ENCODE measurements at places on chromosomes 5 and 9.
A peak's percentile ranks its signal among the peaks of the same experiment; 100 is the strongest.

DNA sequence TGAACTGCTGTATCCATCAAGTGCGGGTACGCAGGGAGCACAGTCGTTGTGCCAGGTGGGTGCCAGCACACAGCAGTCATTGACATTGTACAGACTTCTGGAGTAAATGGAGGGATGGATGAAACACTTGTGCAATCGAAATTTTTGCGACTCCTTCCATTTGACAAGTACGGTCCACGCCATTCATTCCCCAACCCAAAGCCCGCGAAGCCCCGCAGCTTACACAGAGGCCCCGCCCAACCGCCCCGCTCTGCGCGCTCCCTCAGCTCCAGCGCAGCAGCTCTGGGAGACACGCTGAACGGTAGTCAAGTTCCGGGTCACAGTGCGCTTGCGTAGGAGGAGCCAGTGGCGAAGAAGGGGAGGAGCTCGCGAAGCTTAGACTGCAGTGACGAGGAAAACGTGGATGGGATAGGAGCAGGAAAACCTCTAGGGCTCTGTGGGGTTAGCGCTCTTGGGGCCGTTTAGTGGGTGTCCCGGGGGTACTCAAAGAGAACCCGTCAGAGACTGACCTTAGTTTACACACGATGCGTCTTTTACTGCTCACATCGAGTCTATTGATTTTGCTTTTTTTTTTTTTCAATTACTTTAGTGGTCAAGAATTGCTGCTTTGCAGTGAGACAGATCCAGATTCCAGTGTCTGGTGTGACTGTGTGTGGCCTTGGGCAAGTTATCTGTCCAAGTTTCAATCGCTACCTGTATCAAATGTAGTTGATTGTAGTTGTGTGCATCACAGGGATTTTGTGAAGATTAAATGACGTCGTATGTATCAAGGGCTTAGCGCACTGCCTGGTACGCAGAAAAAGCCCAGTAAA lies 15.3 kb upstream of the MSANTD3 start:
- peak; percentile 85 for DNase-seq

- no peak for DNase-seq
Measured at GRCh38 chr5:87319469-87319868, 51.8 kb downstream of the RASA1 start.

DNA sequence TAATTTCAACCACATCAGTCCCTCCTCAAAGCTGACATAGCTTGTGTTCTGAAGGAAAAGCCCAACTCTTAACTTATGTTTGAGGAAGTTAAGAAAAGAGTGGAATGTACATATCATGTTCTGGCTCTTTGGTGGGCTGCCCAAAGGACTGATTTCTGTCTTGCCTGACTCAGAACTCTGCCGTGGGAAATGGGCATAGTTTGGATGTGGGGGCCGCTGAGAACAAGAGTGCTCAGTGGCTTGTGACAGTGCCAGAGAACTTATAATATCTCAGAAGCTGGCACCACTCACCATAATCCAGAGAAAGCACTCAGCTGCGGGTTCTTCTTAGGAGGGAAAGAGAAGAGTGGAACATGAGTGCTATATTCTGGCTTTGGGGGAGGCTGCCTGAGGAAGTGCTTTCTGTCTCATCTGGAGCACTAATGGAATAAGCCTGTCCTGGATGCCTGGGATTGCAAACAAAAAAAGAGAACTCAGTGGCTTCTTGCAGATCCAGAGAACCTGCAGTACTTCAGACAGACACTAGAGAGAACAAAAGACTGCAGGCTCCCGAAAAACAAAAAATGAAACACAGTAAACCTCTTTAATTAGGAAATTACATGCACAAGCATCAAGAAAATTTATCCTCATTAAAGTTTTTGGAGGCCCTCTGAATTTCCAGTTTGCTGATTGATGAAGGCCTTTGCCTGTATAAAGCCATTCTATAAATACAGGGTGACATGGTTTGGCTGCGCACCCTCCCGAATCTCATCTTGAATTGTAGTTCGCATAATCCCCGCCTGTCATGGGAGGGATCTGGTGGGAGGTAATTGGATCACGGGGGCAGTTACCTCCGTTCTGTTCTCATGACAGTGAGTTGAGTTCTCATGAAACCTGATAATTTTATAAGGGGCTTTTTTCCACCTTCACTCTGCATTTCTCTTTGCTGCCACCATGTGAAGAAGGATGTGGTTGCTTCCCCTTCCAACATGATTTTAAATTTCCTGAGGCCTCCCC lies 207.0 kb downstream of the DMAC1 start:
- no peak for DNase-seq

DNA sequence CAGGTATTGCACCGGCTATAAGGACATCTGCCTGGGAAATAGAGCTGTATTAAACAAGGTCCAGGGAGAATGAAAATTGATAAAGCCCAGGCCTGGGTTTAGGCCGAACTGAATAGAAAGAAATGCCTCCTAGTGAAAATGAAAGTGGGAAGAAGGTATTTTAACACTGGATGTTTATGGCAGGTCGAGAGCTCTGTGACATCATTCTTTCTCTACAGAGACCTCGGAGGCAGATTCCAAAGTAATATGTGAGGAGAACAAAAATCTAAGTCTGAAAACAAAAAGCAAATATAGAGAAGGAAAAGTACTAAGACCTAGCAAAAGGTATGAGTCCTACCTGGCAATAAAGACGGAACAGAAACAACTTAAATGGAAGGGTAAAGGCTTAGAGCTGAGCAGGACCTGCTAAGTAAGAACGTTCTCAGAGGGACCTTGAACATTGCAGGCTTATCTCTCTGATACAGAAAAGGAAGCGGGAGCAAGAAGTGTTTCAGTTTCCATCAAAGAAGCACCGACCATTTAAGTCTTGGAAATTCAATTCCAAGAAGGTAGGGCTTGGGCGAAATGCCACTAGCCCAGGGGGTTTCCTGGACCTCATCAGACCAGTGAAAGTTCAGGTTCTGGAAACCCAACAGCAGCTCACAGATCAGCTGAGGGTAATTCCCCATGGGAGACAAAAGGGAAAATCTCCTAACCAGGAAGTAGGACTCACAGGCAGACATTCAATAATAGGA lies 80.0 kb downstream of the SUSD1 start:
- DNase-seq = no peak

GRCh38 chr9:31390403-31391025 lies 993.9 kb upstream of the ACO1 start:
- no peak for DNase-seq

DNA sequence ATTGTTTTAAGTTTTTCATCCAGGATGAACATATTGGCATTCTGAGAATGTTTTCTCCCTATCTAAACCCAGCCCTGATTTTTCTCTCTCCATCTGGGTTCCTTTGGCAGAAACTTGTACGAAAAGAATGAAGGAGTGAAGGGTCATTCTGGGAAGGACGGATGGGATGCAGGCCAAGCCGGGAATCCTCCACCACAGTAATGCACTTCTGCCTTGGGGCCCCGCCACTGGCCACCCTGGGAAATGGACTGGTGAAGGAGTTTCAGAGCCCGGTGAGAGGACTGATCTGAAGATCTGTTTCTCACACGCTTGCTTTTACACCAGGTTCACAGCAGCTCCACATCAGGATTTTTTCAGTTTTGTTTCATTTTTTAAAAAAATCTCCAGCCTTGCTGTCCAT lies 554.8 kb downstream of the BNC2 start:
- DNase-seq = no peak

DNA sequence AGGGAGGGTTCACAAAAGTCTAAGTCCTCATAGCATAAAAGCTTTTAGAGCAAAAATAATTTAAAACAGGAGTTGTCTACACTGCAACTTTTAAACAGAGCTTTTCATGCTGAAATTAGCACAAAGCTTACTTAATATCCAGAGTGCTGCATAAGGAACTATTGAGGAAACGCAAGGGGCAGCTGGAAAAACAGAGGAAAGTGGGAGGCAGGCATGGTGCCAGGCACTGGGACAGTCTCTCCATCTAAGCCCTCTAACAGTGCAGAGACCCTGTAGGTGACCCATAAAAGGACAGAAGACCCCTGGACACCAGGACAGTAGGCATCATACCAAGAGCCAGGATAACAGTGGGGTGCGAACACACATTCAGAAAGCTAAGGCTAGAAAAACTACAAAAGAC lies 49.3 kb downstream of the ADAMTS12 start:
- DNase-seq = no peak

- no peak for DNase-seq
Measured at GRCh38 chr9:19479874-19480273, 71.1 kb downstream of the ACER2 start.

DNA sequence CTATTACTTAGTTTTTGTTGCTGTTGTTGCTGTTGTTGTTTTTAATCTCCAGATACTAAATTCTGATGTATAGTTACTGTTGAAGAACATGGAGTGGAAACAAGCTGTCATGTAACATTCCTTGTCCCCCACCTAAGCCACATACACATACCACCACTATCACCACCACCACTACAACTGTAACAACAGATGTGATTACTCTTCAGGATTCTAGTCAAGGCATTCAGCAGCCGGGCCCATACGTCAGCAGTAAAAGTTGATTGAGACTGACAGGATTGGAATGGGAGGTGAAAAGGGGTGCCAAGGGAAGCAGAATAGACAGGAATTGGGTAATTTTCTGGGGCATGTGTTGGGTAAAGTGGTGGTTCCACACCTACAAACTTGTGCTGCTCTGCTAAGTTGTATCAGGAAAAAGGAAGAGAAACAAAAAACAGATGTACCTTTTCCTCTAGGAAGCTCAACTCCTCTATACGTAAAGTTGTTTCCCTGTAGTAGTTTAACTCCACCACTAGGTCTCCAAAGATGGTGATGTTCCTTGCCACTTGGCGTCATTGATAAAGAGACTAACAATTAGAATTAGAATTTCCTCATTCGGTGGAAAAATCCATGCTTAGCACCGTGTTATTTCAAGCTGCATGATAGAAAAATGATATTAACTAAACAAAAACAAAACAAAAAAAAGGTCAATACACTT lies 138.6 kb downstream of the ARRDC3 start:
- DNase-seq = no peak

GRCh38 chr5:55134053-55134722 lies 25.8 kb upstream of the GPX8 start:
- no peak for DNase-seq

DNA sequence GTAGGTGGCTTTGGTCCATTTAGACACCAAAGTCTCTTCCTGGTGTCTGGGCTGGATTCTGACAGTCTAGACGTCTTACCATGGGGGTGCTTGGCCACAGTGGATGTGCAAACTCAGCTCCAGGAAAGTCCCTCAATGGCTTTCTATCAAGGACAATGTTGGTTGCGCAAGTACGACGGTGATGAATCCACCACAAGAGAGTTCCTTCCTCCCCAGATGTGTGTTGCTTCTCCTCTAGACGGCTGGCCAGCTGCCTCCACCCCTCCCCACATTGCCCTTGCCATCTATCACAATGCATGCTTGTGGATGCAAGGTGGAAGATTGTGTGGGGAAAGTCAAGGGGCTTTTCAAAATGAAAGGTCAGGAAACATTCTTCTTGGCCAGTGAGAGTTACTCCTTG lies 89.7 kb upstream of the IRX2 start:
- no peak for DNase-seq

GRCh38 chr9:87786423-87786822 lies 60.5 kb downstream of the CTSL start:
- no peak for DNase-seq

GRCh38 chr9:125549039-125549438 lies 158.0 kb downstream of the MAPKAP1 start:
- no peak for DNase-seq

- DNase-seq = no peak
Measured at GRCh38 chr5:111933086-111933485, 176.1 kb upstream of the NREP start.

GRCh38 chr9:107707915-107708441 lies 218.4 kb upstream of the KLF4 start:
- DNase-seq = no peak

DNA sequence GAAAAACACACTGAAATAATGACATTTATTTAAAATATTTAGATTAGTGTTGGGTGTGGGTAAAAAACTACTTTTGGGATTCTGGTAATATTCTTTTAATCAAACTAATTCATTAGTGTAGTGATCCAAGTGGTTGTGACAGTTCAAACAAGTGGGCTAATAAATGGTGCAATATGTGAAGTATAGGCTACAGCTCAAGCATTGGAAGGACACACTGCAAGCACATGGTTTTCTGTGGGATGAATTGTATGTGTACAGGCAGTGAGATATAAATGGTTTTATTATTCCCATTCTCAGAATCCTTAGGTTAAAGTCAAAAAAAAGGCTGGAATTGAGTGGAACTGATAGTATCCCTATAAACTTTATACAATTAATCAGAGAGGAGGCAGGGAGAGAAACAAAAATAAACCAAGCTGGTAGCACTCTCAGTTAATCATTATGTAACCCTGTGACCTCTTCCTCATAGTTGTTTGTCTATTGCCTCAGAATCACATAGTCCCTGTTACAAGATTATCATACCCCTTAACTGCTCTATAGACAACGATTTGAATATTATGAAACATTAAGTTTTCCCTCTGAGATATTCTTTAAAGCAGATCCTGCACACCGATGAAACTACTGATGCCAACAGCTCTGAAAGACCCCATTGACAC lies 1755.4 kb upstream of the ACO1 start:
- no peak for DNase-seq

- no peak for DNase-seq
Measured at GRCh38 chr9:99437145-99437544, 215.1 kb downstream of the SEC61B start.

GRCh38 chr5:29642601-29643000 lies 1550.9 kb upstream of the CDH6 start:
- no peak for DNase-seq

GRCh38 chr5:118008779-118009178 lies 979.6 kb downstream of the DTWD2 start:
- no peak for DNase-seq

GRCh38 chr9:69646810-69647209 lies 25.4 kb downstream of the APBA1 start:
- DNase-seq = no peak

DNA sequence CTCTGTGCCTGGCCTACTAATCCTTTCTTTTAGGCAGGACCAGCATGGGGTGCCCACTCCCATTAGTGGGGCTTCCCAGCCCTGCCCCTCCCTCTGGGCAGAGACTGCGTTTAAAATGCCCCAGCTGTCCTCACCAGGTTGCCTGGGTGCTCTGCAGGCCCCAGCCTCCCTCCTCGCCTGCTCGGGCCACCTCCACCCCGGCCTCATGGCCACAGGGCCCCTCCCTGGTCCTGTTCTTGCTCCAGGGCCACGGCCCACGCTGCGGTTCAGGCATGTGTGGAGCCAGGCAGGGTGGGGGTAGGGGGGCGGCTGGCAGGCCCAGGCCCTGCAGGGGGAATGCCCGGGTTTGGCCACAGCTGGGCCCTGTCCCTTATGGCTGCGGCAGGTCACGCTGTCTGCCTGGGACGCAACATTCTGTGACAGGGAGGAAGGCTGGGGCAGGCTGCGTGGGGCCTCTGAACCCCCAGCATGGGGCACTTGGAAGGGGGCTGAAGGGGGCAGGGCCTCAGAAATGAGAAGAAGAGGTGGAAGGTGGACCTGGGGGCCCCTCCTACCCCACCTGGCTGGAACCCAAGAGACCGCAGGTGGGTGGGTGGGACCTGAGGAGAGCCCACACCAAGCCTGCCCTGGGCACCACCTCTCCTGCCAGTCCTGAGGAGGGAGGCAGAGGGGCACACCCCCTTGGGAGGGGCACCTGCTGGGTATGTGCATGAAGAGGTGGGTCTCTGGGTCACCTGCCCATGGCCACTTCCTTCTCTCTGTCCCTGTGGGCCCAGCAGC lies at the start of gene LCN12:
TSS of gene LCN12 (plus strand) at position 733 of the 780 bp plus-strand sequence. CDS start 55 bp downstream, outside the sequence.
- DNase-seq = no peak

Measured in right lung (tissue), 10 donors.